ENCODE measurements at places on chromosomes 6 and 20. TPM values are rescaled to one million over a fixed set of nuclear protein-coding genes. Genes with fewer than 3 reads are reported as not detected.

DNA sequence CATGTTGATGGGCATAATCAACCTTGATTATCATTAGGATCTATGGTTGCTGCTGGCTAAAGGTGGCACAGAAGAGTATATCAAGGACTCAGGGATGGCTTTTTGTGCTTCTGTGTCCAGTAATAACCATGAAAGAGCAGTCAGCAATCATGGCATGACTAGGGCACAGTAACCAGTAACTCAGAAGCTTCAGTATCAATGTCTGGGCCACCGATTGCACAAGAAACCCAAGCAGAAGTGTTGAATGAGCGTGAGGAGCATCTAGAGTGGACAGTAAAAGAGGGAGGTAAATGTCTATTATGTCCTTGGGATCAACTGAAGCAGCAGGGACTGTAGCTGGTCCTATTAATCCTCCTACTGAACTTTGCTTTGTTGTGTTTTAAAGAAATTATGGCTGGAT is 81.5 kb upstream of the F13A1 start:
- no peak for DNase-seq

- no peak for DNase-seq
Measured at GRCh38 chr20:47127546-47127945, 229.0 kb downstream of the ZMYND8 start.

DNA sequence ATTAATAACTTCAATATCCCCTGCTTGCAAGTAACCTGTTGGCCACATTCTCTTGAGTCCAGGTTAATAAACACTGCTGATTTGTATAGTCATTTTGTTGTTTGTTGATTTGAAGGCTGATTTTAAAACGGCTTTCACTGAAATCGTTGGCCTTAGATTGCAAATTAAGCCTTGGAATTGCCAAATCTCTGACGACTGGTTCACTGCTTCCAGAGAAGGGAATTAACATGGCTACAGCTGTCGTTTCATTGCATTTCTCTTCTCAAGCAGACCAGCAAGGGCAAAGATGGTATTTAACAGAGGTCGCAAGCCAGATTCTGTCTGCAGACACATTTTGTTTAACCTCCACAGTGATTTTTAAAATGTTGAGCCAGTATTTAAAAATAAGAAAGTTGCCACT is 470.9 kb downstream of the TFAP2A start:
- no peak for DNase-seq

GRCh38 chr20:49871391-49871948 is 43.9 kb downstream of the SPATA2 start:
- DNase-seq = no peak

ARMC12 gene
- total RNA-seq = not detected

DNA sequence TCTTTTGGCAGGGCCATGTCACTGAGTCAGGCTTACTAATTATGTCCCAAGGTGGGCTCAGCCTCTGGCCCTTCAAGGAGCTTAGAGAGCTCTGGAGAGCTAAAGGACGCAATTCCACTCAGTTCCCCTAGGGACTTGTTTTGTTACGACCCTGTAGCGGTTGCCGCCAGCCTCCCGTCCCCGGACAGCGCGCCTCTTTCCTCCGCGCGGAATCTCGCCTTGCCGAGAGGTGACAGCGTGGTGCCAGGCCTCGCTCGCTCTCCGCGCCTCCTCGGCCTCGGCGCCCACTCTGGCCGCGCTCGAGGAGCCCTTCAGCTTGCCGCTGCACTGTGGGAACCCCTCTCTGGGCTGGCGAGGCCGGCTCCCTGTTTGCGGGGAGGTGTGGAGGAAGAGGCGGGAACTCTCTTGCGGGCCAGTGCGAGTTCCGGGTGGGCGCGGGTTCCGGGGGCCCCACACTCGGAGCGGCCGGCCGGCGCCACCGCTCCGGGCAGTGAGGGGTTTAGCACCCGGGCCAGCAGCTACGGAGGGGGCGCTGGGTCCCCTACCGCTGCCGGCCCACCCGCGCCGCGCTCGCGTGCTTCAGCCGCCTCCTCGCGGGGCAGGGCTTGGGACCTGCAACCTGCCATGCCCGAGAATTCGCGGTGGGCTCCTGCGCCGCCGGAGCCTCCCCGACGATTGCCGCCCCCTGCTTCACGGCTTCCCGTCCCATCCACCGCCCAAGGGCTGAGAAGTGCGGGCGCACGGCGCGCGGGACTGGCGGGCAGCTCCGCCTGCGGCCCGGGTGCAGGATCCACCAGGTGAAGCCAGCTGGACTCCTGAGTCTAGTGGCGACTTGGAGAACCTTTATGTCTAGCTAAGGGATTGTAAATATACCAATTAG is 9.9 kb upstream of the ZNF311 start:
- DNase-seq = no peak

PAK5 gene
- not detected for total RNA-seq

- DNase-seq = peak; percentile 34
Measured at GRCh38 chr6:108113557-108114519, 39.3 kb upstream of the OSTM1 start.

DNA sequence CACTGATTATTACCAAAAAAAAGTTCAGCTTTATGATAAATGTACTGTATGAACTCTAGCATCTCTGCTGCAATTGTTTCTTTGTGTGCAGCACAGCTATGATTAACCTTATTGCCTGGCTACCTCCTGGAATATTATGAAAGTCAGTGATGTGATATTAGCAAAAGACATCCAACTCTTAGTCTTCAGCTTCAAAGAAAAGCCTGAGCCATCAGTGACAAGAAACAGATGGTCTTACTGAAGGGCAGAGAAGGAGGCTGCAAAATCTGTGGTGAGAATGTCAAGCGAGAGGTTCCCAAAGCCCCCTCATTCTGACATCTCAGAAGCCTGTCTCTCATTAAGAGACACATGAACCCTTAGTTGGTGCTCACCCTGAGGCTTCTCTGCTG is 89.4 kb upstream of the TNFAIP3 start:
- DNase-seq = no peak

DNA sequence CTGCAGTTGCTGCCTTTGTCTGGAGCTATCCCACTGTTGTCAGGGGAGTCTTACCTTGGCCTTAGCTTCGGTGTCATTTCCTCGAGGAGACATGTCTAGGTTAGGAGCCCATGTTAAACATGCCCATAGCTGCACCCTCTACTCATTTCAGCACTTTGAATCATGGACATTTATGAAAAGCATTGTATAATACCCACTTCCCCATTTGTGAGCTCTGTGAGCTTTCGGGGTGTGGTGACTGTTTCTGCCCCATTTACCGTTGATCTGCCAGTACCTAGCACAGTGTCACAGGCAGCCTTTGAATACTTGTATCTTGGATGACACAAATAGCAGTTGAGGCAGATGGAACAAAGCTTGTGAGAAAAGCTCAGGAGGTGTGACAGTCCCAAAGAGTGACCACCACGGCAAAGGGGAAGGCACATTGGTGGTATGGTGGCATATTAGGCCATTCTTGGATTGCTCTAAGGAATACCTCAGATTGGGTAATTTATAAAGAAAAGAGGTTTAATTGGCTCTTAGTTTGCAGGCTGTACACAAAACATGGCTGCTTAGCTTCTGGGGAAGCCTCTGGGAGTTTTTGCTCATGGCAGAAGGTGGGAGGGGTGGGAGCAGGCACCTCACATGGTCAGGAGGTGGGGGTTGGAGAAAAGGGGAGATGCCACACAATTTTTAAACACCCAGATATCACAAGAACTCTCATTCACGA is 42.0 kb downstream of the JARID2 start:
- DNase-seq = no peak

DNA sequence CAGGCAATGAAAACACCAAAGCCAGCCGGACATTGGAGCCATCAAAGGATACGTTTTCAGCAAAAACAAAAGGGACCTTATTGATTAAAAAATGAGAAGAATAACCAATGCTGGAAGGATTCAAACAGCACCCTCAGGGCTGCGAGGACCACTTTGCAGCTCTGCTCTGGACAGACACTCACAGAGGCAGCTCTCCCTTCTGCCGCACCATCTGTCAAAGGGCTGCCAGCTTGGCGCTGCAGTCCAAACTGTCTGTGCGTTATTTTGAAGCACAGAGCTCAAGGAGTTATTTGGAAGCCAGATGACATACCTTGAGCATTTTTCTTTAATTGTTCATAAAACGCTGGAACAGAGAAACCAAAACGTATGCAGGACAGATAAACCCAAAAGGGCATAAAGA is 85.2 kb downstream of the KIF16B start:
- DNase-seq = no peak

BACH2 gene
- total RNA-seq = 0.15 TPM

PRRT1 gene
- total RNA-seq = 0.20 TPM

LIN28B gene
- total RNA-seq = not detected

DNA sequence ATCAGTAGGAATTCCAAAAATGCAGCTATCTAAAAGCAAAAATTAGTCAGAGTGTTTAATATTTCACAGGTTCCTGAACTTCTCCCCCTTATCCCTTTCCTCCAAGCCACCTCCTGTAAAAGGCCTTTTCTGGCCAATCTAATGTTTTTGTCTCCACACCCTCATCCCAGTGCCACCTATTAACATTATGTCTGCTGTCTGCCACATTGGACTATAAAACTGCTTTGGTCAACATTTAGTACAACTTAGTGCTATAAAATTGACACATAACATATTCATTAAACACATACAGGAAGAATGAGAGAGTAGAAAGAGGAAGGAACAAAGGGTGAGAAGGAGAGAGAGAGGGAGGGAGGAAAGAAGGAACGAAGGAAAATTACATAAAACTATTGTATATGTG is 47.7 kb downstream of the MMUT start:
- no peak for DNase-seq

DNA sequence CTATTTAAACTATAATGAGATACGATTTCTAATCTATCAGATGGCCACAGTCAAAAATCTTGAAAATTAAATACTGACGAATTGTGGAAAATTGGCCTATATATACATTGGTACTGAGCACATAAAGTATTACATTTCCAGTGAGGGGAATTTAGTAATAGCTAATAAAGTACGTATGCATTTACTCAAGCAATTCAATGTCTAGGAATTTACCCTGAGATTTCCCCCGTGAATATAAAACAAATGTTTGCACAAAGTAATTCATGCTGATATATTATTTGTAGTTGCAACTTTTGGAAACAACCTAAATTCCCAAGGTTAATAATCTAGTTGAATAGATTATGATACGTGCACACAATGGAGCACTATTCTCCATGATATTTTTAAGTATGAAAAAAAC is 14.7 kb upstream of the C6orf141 start:
- no peak for DNase-seq
